ENCODE measurements at places on chromosomes 4 and X.
A peak's percentile ranks its signal among the peaks of the same experiment; 100 is the strongest.

DNA sequence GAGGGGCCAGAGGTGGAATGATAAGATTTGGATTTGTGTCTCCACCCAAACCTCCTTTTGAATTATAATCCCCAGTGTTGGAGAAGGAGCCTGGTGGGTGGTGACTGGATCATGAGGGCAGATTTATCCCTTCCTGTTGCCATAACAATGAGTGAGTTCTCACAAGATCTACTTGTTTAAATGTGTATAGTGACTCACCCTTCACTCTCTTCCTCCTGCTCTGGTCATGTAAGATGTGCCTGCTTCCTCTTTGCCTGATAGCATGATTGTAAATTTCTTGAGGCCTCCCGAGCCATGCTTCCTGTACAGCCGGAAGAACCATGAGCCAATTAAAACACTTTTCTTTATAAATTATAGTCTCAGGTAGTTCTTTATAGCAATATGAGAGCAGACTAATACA lies 348.6 kb downstream of the AR start:
- no peak for DNase-seq

DNA sequence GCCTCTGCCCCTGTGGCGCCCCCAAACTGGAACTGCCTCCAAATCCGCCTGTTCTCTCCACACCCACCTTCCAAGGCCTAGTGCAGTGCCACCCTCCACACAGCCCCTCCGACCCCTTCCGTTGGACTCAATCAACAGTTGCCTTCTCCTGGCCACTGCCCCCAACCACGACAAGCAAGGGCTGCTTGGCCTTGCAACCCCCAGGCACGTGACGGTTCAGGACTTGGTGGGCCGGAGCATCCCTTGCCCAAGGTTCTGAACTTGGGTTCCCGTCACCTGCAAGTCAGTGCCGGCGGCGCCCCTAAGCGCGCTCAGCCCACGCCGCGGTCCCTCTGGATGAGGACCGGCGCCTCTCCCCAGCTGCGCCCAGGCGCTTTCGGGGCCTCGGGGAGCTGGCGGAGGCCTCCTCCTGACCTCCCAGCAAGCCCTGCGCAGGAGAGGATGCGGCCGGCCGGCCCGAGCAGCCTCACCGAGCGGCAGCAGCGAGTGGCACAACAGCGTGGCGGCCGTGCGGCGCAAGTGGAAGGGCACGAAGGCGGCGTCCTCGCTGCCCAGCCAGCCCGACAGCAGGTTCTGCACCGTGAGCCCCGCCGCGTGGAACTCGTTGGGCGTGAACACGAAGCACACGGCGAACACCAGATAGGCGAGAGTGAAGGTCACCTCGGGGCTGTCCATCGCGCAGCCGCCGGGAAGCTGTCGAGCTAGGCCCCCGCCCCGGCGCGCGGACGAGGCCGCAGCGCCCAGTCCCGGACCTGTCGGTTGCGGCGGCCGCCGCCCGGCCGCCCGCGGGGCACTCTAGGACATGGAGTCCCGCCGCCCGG lies 750 bp downstream of the TMEM129 start:
- peak; percentile 50 for DNase-seq

DNA sequence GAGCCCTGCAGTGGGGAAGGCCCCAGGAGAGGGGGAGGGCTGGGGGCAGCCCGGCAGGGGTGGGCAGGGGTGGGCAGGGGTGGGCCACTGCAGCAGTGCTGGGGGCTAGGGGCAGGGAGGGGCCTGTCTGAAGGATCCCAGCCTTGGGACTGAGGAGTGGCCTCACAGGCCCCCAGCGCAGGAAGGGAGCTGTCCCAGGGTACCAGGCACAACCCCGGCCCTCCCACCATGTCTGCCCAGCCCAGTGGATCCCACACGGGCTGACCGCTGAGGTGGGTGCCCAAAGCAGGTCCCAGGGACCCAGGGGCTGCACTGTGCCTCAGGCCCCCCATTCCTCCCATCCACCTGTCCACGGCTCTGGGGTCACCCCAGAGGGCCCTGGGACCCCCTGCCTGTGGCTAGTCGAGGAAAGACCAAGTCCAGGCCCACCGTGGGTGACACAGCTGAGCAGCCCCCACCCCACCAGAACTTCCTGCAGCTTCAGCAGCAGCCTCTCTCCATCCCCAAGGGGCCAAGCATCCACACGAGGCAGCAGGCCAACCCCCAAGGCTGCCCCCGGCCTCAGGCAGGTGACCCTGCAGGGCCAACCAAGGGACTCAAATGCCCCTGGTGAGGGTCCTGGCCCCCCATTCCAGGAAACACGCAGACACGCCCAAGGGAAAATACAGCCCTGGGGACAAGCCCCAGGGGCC lies 46.4 kb downstream of the FAM53A start:
- DNase-seq = no peak

DNA sequence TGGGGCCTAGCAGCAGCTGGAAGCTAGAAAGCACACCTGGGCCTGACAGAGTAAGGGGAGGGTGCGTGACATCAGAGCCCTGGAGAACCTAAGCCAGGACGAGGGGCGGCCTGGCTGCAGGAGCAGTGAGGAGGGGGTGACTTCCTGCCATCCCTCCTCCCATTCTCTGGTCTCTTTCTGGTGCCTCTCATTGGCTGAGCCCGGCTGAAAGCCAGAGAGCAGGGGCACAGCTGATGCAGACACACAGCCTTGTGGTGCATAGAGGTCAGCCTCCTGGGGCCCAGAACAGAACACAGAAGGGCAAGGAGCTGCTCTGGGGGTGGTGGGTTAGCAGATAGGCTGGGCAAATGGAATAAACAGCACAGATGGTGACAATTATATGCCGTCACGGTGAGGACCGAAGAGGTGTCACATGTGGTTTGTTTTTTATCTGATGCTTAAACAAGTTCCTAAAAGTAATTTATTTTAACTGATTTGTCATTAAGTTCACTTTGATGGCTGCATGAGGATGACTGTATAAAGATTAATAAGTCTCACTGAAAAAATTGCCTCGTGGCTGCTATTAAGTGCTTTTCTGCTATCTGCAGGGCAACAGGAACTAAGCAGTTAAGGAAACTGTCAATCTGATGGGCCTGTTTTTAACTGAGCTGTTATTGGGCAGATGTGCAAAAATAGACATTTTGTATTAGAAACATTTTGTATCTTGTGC lies 102.0 kb downstream of the FNIP2 start:
- no peak for DNase-seq

DNA sequence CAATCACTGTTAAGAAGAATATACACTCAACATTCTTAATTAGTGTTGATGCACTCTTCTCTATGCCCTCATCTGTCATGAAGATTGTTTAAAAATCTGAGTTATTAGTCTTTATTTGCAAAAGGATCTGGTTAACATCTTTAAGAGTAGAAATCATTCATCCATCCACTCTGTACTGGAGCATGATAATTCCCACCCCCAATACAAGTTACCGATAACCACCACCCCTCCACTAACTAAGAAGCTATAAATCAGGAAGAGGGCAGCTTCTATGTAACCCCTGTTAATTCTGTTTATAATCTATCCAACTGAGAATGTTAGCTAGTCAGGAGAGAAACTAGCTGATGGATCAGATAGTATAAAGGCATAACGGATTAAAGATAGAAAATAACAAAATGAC lies 34.5 kb downstream of the RAB28 start:
- no peak for DNase-seq

DNA sequence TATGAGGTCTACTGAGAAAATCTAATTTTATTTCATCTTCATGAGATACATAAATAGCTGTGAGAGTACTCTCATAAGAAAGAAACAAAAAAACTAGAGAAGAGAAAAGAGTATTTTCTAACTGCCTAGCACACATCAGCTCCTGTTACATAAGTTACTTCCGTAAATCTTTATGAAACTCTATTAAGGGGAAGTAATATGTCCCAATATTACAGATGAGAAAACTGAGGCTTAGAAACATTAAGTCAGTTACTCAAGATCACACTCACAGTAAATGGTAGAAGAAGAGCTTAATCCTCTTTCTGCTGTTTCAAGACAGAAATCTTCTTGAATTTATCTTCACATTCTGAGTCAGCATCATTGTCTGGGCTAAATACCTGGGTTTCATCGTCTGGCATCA lies 164.1 kb downstream of the DTHD1 start:
- no peak for DNase-seq

GRCh38 chrX:40031911-40032310 lies 65.8 kb downstream of the BCOR start:
- DNase-seq = no peak

DNA sequence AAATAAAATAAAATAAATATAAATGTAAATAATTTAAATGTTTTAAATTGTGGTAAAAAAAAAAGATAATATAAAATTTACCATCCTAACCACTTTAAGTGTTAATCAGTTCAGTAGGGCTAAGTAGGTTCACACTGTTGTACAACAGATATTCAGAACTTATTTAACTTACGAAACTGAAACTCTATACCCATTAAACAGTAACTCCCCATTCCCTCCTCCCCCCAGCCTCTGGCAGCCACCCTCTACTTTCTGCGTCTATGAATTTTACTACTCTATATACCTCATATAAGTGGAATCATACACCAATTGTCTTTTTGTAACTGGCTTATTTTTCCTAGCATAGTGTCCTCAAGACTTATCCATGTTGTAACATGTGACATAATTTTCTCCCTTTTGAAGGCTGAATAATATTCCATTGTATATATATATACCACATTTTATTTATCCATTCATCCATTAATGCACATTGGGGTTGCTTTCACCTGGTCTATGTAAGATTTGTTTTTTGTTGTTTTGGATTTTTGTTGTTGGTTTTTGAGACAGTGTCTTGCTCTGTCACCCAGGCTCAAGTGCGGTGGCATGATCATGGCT lies 32.5 kb upstream of the ELF2 start:
- DNase-seq = no peak

All from kidney tubule cell (primary cell).